AG04450 (cell line): ENCODE measurements at places on chromosomes 5 and 9. TPM values are rescaled to one million over a fixed set of nuclear protein-coding genes. Genes with fewer than 3 reads are reported as not detected.

The GLIPR2 gene
- polyA plus RNA-seq = 108 and 115 TPM in 2 replicates

DNA sequence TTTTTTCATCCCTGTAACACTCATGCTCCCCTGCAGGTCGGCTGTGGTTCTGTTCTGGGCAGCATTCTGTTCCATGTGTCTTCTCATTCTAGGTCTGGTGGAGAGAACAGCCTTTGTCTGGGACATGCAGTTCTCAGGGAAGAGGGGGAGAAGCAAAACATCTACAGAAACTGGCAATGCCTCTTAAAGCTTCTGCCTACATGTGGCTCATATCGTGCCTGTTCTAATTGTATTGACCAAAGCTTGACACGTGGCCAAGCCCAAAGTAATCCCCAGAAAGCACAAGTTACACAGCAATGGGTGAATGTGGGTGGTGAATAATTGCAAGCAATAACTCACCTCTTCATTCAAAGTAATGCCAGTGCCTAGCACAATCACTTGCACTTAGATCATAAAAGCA is 218.2 kb upstream of the IL12B start:
- no peak for DNase-seq

The MOCS2 gene
- polyA plus RNA-seq = 53.3 and 79.6 TPM in 2 replicates

- DNase-seq = peak; percentile 43
Observed at GRCh38 chr9:76905791-76906646, at the start of gene PRUNE2. TSS of gene PRUNE2 (minus strand) at chr9:76906114. CDS start at chr9:76905963, 151 bp downstream.

- DNase-seq = peak; percentile 6
Observed at GRCh38 chr9:6758498-6759184, 868 bp downstream of the KDM4C start.

DNA sequence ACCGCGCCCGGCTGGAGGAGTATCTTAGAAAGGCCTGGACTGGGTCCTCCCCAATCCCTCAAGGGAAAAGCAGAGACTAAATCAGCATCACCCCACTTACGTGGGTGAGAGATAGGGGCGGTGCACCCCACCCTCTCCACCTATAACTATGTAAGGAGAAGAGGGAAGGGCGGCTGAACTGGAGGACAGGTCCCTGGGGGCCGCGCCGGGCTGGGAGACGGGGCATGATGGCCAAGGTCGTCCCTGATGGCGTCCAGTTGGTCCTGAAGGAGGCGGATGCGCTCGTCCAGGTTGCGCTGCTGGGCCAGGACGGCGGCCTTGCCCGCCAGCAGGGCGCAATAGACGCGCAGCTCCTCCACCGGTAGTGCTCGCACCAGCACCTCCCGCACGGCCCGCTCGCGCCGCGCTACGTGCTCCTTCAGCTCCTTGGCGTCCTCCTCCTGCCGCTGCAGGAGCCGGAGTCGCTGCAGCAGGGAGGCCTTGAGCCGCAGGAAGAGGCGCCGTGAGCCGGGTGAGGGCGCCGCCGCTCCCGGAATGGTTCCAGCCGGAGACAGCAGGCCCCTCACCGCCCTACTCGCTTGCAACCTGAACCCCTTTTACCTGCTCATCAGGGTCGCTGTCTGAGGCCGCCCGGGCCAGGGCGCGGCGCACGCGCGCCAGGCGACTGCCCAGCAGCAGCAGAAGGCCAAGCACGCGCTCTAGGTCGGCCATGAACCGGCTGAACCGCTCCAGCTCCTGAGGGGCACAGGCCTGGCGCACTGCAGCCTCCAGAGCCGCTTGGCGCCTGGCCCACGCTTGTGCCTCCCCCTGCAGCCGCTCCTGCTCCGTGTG is 7.6 kb downstream of the SHROOM1 start:
- DNase-seq = no peak

The MEF2C gene
- 2.0 and 3.9 TPM in 2 replicates for polyA plus RNA-seq

The MTMR12 gene
- polyA plus RNA-seq = 15.7 and 20.8 TPM in 2 replicates

The GABRA6 gene
- polyA plus RNA-seq = not detected in 2 replicates

The TRIM36 gene
- 0.06 TPM in 2 replicates for polyA plus RNA-seq

DNA sequence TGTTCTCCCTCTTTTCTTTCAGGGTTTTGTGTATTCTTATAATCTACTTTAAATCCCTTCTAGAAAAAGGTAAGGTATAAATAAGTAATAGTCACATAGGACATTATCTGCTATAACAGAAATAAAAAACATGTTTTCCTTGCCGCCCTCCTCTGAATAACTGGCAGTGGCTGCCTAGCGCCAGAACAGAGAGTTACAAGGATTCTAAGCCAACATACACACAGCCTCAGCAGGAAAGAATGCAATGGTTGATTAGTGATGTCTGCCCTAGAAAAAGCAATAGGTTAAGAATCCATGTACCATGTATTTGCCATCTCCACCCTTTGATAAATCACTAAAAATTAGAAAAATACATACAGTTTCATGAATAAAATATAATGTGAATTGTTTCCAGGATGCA is 4.9 kb downstream of the MED27 start:
- DNase-seq = no peak

The PPP2R2B gene
- polyA plus RNA-seq = not detected in 2 replicates

- no peak for DNase-seq
Observed at GRCh38 chr9:126962336-126962735, 47.8 kb downstream of the RALGPS1 start.

DNA sequence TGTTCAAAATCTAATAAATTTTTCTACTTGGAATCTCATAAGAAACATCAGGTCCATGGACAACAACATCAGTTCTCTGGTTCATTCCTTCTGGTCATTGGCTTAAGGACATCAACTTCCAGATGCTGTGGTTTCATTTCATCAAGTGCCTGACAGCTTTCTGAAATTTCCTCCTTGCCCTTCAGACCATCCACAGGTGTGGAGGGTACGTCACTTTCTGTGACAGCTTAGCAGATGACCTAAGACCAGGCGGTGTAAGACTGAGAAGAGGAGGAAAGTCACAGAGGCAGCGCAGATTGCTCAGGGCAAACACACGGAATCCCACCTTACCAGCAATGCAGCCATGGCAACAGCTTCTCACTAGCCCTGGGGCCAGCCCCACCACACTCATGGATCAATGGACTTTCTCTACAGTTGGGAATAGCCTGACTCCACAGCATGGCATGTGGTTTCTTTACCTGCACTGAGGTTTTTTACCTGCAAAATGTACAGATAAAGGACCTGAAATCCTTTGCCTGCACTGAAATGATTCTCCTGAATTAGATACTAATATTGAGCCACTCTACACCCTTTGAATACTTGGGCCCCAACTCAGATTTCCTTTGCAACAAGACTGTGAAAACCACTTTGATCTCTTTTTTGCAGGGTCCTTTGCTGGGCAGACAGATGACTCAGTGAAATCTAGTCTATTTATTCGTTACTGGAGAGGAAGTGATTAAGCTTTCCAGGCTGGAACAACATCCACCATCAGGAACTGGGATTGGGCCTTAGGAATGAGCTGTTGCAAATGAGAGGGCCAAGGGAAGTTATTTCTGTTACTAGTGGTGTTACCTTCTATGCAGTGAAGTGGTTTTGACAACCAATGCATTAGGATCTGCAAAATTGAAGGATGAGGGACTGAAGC is 26.9 kb downstream of the TICAM2 start:
- DNase-seq = peak; percentile 42

GRCh38 chr5:78511121-78511906 is 137.3 kb downstream of the LHFPL2 start:
- no peak for DNase-seq

The TXNDC8 gene
- polyA plus RNA-seq = not detected in 2 replicates

DNA sequence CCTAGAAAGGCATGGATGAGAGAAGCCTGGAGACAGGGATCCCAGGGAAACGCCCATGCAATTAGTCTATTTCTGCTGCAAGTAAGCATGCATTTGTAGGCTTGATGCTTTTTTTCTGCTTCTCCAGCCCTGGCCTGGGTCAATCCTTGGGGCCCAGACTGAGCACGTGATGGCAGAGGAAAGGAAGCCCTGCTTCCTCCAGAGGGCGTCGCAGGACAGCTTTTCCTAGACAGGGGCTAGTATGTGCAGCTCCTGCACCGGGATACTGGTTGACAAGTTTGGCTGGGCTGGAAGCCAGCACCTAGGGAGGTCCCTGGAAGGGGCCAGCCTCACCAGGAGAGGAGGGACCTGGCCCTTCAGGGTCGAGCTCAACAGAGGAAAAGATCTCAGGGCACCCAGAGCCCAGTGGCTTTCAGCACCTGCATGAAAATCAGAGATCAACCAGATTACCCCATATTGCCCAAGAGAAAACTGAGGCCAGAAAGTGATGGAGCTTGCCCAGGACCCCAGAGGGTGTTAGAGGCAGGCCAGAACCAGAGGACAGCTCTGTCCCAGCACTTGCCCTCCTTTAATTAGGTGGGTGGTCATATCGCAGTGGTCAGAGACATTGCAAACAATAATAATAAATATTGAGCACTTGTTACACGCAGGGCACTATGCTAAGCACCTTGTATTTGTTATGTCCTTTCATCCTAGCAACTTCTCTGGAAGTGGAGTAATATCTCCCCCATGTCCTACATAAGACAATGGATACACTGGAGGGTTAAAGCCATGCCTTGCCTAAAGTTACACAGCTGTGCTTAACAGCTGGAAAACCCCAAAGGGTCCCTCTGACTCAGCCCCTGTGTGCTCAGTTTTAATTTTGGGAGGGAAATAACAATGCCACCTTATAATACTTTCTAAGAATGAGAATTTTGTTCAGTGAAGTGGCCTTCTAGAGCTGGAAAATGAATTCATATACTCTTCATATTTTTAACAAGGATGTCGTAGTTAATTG is 67.1 kb downstream of the KLF4 start:
- DNase-seq = no peak

DNA sequence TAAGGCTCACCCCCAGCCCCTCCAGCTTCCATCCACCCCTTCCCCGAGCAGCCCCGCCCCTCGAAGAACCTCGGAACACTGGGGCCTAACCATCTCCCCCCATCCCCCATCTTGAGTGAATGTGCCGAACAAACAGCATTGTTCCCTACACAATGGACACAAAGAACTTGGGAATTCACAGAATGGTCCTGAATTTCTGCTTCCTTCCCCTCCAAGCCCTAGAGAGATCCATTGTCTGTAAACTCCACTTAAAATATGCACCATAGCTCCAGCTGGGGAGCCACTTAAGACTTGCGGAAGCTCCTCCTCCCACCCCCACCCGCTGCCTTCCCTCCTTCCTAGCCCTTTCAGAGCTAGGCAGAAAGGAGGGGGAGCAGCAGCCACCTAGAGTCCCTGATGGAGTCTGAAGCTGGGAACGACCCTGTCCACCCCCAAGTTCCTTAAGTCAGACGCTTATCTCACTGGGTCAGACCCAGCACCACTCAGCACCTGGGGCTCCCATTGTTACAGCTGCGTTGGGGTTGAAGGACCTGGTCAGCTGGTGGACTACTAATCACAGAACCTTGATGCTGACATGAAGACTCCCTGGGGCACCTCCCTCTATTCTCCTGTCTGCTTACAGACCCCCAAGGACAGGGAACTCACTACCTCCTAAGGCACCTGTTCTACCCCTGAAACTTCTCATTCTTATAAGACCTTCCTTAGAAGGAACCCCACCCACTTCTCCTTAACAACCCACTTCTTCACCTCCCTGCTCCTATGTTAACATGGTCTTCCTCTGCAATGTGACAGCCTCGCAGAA is 61.4 kb downstream of the PCDH1 start:
- DNase-seq = no peak

GRCh38 chr5:144422018-144422727 is 251.5 kb downstream of the KCTD16 start:
- no peak for DNase-seq

- no peak for DNase-seq
Observed at GRCh38 chr9:88390371-88390990, 2.2 kb downstream of the SPIN1 start.

The SPRY4 gene
- polyA plus RNA-seq = 8.7 and 11.9 TPM in 2 replicates

DNA sequence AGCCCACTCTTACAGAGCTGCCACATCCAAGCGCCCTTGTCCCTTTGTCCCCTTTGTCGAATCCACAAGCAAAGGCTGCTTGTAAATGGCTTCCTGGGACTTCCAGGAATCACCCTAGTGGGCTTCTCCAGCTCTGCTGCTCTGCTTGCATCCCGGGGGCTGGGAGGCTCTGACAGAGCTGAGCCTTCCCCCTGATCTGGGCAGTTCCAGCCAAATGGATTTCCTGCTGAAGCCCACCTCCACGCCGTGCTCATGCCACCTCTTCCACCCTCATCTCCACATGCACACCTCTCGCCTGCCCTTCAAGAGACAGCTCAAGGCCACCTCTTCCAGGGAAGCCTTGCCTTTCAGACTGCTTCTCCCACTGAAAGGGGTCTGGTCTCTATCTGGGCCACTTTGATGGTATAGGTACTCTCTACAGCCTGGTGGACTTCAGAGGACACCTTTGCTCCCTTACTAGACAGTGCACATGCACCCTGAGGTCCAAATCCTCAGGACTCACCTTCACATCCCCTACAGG is 106.2 kb downstream of the LHFPL2 start:
- no peak for DNase-seq

The SHISAL2B gene
- polyA plus RNA-seq = not detected in 2 replicates

The SPINK7 gene
- polyA plus RNA-seq = not detected in 2 replicates

GRCh38 chr9:71643330-71643729 is 125.0 kb downstream of the CEMIP2 start:
- DNase-seq = no peak

The PCSK1 gene
- polyA plus RNA-seq = not detected in 2 replicates

The KCNIP1 gene
- polyA plus RNA-seq = not detected in 2 replicates

GRCh38 chr5:116646611-116647289 is 72.1 kb upstream of the SEMA6A start:
- no peak for DNase-seq

DNA sequence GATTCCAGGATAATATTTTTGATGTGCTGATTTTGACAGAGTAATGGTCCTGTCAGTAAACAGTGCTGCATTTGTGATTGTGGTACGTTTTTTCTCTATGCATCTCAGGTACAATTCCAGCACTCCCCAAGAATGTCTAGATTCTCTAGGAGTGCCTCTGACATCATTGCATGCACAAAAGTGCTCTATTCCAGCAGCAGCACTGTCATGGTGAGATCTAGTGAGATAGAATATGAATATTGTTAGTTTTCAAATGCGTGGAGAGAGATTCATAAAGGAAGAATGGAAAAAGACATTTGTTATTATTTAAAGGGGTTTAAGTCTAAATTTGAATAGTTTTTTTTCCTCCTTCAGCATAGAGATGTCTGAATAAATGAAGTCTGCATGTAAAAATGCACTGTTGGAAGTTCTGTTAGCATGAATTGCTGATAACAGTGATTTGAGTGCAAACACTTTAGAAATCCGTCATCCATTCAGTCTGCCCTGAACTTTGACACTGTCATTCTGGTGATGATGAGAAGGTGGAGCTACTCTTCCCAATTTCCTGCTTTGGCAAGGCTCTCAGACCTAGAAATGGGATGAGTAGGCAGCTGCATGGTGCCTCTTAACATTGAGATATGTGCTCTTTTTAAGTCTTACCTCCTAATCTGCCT is 84.6 kb downstream of the GAPVD1 start:
- no peak for DNase-seq

The PCDHB8 gene
- 0.20 and 0.25 TPM in 2 replicates for polyA plus RNA-seq
